Esophagus mucosa (tissue), 1 donor: ENCODE measurements at places on chromosomes 4 and X. TPM values are rescaled to one million over a fixed set of nuclear protein-coding genes. Genes with fewer than 3 reads are reported as not detected.

The MAGEB17 gene
- not detected for total RNA-seq

GRCh38 chr4:47567511-47567910 is 82.4 kb downstream of the ATP10D start:
- no peak for ATAC-seq

DNA sequence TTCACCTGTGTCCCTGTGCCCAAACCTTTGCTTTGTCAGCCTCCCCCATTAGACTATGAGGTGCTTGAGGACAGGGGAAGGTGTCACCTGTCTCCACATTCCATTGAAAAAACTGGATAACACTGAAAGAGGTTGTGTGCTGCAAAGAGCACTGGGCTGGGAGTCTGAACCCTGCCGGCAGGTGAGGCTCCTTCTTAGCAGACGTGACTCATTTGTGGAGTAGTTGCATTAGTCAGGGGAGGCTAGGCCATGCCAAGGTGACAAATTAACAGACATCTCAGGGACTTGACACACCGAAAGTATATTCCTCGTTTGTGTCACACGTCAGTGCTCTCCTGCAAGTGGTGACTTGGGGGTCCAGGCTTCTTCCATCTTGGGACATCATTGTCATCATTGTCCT is 95.9 kb upstream of the STX18 start:
- ATAC-seq: peak; percentile 74

DNA sequence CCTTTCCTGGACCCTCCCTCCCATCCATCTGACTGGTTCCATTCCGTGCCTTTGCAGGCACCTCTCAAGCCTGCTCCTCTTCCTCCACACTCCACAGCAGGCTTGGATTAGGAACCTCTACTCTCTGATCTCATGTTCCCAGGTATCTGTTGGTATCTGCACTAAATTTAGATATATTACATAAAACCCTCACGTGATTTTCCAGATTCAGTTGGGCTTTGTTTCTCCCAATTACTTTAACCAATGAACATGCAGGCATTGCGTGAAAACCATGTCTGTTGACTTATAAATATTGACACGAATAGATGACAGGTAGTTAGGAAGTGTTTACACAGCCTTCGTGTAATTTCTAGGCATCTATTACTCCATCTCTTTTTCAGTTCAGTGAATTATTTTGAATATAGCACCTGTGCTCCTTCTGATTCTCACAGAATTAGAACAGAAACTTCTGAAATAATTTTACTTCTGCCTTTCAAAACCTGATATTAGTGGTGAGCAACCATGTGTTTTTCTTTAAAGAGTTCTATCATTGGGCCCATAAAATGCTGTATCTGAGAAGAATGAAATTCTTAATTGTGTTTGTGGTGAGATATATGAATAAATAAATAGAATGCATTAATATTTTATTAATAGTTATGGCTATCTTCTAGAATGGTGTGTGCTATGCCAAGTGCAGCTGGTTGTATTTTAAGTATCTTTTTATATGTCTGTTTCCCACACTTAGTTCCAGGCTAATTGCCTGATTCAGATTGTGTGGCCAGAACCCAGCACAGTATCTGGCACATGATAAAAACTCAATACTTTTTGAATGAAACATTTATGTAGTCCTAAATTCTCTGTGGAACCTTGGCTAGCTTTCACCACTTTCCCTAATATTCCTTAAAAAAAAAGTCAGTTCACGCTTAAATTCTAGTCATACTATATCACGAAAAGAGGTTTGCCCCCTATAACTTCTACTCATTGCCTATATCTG is 304.8 kb downstream of the QDPR start:
- no peak for ATAC-seq

DNA sequence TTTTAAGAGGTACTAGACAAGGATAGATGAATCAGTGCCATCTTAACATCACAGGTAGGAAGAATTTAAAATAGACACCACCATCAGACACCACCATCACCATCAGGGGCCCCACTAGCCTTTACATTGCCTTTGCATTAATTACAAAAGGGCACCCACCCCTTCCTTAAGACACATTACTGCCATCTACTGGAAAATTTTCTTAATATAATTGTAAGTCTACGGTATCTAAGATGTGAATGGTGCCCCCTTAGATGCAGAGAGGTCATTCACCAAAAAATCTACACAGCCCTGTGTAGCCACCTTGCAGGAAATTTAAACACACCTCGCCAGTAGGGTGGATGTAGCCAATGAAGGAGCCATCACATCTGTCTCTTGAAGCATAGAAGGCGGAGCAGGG is 184.1 kb downstream of the MID1IP1 start:
- ATAC-seq: no peak

- ATAC-seq: no peak
Observed at GRCh38 chr4:134708616-134709015, 507.0 kb upstream of the PABPC4L start.

The PPID gene
- 12.0 TPM for total RNA-seq

DNA sequence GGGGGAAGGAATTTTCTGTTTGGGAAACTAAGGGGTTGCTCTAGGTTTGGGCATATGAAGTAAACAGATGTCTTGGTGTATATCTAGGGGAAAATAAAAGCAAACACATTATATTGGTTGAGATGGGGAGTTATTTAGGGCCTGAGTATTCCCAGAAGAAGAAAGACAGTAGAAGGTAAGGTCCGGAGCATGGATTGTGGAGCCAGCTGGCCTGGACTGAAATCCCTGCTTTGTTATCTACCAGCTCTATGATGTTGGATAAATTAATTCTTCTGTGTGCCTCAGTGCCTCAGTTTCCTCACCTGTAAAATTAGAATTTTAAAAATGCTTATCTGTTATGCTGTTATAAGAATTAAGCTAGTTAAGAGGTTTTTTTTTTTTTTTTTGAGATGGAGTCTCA is 272.3 kb upstream of the RPS6KA3 start:
- no peak for ATAC-seq

DNA sequence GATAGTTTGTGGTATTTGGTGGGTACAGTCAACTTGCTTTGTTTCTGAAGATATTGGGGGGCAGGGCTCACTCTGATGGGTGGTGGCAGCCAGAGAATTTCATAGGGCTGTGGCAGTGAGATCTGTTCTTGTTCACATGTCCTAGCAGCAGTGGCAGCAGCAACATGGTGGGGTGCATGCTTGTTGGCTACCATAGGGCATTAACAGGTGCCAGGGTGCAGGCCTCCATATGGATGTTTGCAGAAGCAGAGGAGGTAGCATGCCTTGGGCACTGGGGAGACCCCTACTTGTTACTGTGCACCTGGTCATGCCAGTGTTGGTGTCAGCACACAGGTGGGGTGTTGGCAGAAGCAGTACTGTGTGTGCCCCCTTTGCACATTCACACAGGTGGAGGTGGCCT is 96.3 kb upstream of the ZC4H2 start:
- no peak for ATAC-seq

DNA sequence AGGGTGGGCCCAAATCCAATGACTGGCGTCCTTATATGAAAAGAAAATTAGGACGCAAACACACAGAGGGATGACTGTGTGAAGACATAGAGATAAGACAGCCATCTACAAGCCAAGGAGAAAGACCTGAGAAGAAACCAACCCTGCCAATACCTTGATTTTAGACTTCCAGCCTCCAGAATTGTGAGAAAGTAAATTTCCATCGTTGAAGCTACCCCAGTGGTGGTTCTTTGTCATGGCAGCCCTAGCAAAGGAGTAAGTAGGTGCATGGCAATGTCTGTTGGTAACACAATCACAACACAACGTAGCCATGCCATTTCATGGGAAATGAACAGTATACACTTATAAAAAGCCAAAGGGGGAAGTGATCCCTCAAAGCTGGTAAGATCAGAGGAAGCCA is 25.3 kb downstream of the SMIM20 start:
- no peak for ATAC-seq

DNA sequence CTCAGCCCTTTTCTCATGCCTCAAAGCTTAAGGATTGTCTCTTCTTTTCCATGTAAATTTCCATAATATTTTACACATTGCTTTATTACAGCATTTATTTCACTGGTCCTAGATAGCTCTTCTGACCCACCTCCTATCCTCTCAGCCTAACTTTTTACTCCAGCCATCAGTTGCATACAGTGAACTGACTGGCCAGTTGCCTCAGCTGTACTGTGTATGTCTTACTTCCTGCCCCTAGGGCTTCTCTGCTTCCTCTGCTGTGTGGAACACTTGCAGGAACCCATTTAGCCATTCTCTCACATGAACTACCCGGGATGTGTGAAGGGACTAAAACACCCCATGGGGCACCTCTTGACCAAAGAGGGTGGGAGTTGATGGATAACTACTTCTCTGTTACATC is 18.0 kb downstream of the C4orf33 start:
- ATAC-seq: no peak

The JADE3 gene
- 4.9 TPM for total RNA-seq

DNA sequence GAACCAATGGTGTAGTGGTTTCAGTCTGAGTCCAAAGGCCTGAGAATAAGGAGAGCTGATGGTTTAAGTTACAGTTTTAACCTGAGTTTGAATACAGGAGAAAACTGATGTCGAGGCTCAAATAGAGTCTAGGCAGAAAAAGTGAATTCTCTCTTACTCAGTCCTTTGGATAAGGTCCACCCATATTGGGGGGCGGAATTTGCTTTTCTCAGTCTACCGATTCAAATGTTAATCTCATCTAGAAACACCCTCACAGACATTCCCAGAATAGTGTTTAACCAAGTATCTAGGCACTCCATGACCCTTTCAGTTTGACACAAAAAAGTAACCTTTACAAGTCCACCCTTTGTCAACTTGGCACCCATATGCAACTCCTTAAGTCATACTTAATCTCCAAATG is 216.0 kb downstream of the GRID2 start:
- no peak for ATAC-seq

DNA sequence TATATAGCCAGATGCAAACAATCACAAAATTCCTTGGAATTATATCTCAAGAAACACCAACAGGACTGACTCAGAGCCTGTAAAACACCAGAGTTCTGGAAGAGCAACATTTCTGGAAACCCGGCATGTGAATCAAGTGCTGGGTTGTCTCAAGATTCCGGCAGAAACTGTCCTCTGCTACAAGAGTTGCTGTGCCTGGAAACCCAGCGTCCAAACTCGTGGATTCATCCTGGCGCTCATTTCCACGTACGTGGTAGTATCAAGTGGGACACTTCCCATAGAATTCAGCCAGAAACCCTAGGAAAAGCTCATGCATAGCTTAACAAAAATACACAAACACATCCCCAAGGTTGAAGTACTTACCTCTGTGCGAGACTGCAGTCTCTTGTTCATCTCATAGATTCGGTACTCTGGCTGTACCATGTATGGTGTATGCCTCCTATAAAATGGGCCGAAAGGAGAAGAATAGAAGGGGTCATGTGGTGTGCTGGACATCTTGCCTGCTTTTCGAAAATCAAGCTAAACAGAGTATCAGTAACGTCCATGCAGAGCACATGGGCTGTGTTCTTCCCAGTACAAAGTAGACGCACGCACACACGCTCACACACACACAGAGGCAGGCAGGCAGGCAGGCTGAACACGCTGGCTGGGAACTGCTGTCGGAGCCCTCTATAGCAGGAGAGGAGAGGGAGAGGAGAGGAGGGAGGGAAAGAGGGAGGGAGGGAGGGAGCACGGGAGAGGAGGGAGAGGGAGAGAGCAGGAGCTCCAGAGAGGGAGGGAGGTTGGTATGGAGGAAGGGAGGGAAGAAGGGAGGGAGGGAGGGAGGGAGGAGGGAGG is at the start of gene LDB2:
Gene LDB2, minus strand, starts transcription at position 655 of the 837 bp plus-strand sequence.
- ATAC-seq: peak; percentile 57

GRCh38 chr4:163048447-163048846 is 118.2 kb downstream of the NAF1 start:
- no peak for ATAC-seq

DNA sequence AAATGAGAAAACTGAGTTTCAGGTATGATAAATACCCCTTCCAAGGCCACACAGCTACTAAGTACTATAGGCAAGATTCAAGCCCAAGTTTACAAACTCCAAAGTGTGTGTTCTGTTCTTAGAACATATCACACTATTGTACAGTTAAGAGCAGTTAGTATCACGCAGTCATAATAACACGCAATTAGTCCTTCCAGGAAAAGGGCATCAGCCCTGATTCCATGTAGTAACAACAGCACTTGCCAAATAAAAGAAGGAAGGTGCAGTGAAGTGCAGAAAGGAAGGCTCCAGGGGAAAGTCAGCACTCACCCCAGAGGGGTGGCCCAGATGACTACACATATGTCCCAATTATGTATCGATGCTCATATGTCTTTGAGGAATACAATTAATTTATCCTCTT is 4.4 kb downstream of the TASL start:
- no peak for ATAC-seq

The RHOXF1 gene
- total RNA-seq: not detected

The PPBP gene
- 1.0 TPM for total RNA-seq

DNA sequence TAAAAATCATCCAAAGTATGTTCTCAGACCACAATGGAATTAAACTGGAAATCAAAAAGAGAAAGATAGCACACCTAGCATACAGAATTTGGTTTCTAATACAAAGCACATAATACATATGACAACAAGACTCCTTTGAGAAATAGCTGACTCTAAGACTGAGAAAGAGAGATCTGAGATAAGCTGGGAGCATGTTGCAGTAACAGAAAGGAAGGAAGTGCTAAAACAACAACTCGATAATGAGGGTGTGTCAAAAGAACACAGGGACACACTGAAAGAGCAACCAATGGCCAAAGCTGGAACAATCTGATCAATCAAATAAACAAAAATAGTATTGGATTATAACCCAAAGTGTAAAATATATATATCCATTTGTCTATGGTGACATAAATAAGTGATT is 586.6 kb downstream of the C4orf33 start:
- ATAC-seq: no peak

The TCEAL9 gene
- 17.4 TPM for total RNA-seq

The DRP2 gene
- 0.04 TPM for total RNA-seq

The CCKAR gene
- total RNA-seq: not detected

The UGT2B10 gene
- total RNA-seq: not detected

DNA sequence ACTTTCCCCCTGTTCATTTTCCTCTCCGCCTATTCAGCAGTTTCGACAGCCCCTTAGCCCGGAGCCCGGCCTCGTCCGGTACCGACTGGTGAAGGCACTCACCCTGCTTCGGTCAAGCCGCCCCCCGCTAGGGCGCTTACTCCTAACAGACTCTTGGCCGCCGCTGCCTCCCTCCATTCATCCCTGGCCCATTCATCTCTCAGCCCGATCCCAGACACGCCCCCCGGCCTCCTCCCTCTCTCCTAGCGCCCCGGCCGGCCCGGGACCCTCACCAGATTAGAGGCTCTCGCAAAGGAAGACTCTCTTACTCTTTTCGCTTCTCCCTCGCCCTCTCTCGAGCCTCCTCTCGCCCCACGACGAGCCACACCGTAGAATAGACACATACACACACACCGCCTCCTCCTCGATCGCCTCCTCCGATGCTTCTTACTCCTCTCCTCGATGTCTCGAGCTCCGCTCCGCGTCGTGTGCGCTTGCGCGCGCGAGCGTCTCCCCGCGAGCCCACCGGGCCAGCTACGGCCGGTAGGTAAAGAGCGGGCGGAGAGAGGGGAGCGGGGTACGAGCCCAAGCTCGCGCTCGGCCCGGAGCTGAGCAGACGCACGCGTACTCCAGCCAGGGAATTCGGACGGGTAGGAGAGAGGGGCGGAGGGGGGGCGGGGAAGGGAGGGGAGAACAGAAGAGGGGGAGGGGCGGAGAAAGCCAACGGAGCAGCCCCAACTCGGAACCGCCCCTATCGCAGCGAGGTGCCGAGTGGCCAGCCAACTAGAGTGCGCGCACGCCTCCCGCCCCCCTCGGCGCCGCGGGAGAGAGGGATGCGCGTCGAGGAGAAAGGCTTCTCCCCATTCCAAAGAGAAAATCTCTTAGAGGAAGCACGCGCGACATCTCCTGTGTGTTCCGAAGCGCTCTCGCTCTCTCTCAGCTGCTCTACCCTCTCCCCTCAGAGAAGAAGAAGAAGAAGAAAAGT is at the start of gene WNK3:
Gene WNK3, minus strand, starts transcription at position 633 of the 964 bp plus-strand sequence.
- peak; percentile 79 for ATAC-seq
